NCI-H510A (cell line): ENCODE measurements at places on chromosomes 1 and 21.

DNA sequence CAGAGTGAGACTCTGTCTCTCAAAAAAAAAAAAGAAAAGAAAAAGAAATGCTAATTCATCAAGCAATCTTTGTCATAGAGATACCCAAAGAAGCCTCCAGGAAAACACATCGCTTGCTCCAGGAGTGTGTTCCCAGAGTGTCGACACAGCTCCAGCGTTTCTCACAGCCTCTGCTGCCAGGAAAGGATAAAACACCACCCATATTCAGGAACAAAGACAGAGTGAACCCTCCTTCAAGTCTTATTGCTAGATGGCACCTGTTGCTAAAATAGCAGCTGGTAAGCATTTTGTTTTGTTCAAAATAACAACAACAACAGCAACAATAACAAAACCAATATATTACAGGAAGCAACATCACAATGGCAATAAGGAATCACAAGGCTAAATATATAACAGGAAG is 3.1 kb downstream of the ILDR2 start:
- DNase-seq: no peak

DNA sequence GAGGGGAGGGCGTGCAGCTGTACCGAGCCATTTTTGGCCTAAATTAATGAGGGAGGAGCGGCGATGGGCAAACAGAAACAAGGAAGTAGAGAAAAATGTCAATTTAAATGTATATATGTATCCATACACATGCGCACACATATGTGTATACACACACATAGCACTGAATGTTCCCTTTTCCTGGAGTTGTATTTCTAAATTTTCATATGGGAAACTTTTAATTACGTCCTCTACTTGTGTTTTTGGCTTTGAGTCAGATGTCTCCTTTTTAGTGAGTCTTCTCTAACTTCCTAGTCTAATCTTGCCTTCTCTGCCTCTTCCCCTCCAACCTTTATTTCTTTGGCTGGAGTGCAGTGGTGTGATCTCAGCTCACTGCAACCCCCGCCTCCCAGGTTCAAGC is 15.4 kb upstream of the CYYR1 start:
- no peak for DNase-seq

GRCh38 chr1:7008331-7008730 is 223.1 kb downstream of the CAMTA1 start:
- no peak for DNase-seq

- DNase-seq: peak; percentile 51
Measured at GRCh38 chr1:174954073-174954460, 45.7 kb upstream of the CACYBP start.

DNA sequence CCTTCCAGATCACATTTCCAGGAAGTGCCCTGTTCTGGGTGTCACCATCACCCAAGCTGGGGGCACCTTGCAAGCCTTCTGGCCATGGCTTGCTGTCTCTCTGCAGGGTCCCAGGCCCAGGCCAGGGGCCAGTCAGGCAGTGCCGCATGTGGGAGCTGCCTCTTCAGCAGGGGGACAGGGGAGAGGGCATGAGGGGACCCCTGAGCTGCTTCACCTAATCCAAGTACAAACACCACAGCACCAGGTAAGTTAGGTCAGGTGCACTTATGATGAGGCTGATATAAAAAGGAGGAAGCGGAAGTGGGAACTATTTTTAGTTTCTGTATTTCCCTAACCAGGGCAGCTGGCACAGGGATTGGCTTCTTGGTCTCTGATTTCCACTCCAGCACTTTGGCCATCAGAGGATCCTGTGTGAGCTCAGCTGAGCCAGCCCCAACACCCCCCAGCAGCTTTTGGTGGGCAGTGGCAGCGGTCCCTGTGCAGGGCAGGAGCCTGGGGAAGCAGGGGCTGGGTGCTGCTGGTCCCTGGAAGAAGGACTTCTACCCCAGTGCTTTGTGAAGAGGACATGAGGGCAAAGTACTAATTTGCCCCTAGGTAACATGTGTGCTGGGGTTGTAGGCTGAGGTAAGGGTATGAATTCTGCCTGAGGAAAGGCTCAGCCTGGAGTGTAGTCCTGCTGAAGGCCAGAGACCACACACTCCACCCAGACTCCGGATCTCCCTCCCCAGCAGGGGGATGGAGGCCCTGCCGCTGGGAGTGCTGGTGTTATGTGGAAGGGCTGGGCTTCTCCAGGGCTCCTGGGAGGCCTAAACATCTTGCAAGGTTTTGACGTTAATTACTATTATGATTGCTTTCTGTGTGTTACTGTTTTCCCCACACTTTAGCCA is 3.3 kb upstream of the PCBP3 start:
- DNase-seq: no peak

GRCh38 chr1:247855911-247856310 is 1.1 kb upstream of the TRIM58 start:
- DNase-seq: no peak

GRCh38 chr1:208917281-208917680 is 666.2 kb upstream of the CAMK1G start:
- no peak for DNase-seq

GRCh38 chr21:41367301-41367944 is 5.6 kb downstream of the MX2 start:
- no peak for DNase-seq
